ENCODE measurements at places on chromosomes 1 and 21. TPM values are rescaled to one million over a fixed set of nuclear protein-coding genes. Genes with fewer than 3 reads are reported as not detected.

DNA sequence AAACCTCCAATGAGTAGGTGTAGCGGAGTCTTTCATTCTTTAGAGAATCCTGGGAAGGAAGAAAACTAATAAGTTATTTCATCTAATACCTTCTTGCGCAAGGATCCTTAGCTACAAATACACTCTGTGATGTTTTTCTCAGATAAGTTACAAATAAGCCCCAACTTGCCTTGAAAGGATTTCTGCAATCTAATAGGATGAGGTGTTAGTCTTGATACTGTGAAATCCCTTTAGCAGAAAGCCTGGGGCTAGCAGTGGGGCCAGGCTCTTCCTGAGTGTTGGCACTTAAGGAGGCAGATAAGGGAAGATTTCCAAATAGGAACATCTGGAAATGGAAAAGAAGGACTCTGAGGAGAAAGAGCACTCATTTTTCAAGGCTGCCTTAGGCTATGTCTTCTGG is 168.0 kb upstream of the DAB1 start:
- DNase-seq = no peak

- DNase-seq = peak; percentile 58
Measured at GRCh38 chr1:110746644-110747259, 72.0 kb upstream of the KCNA3 start.

GRCh38 chr1:172431204-172431603 is 10.7 kb downstream of the C1orf105 start:
- DNase-seq = no peak

DNA sequence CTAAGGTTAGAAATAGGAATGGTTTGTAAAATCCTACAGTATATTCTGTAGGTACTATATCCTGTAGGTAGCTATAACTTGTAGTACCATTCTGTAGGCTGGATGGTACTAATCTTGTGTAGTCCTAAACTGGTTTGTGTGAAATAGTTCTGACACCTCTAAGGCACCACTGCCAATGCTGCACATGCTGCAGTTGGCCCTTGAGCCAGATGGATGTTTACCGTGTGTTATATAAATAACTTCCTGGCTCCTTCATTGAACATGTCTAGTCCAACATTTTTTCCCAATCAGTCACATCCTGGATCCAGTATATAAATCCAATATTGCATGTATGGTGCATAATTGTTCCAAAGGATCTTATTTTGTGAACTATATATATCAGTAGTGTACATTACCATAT is 89.5 kb upstream of the GNG4 start:
- DNase-seq = peak; percentile 51

DNA sequence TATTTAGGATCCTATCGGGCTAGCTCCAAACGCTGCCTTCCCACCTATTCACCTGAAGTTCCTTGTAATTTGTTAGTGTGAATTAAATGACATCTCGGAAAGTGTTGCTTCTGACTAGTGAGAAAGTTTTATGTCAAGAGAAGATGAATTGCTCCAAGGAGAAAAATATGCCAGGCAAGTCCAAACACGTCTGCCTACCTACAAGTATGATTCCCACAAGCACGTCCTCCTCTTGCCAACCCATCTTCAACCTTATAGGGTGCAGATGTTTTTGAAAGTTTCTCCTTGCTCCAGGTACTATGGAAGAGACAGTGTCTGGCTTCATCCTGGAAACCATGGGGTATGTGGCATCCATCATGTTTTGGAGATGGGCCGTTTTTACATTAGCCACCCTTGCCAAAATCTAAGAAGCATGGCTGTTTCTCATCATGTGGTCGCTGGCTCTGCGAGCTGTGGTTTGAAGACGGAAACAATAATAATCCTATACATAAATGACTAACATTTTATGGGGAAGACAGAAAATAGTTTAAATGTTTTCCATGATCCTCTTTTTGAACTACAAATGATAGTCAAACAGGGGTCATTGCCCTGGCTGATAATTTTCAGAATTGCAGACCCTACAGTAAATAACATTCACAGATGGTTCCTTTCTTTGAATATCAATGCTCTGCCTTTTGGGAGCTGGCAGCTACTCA is 505.8 kb downstream of the SMYD3 start:
- DNase-seq = peak; percentile 79

DNA sequence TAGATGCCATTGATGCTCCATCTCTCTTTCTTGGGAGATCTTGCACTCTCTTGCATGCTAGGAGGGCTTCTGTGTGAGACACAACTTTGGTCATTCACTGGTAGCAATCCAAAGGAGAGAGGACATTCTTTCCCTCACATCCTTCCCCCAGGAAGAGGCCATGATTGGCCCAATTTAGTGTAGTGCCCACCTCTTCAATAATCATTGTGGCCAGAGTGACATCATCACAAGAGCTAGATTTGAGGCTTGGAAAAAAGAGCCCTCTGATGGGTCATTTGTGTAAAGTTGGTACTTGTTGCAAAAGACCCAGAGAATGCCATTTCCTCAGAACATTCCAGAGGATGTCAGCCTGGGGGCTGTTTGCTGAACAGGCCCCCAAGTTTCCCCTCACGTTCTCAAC is 30.2 kb downstream of the S100A6 start:
- no peak for DNase-seq

CFHR3 gene
- total RNA-seq = 0.03 TPM

ARHGEF10L gene
- 11.0 TPM for total RNA-seq

RNU1-4 gene
- under 0.01 TPM for total RNA-seq

All from A172 (cell line).